Stimulated activated CD4-positive, alpha-beta T cell treated with anti-CD3 and anti-CD28 coated beads, Interleukin-15, amount 100 ng/mL, for 48 hours (primary cell): ENCODE measurements at places on chromosomes 16 and 17.

DNA sequence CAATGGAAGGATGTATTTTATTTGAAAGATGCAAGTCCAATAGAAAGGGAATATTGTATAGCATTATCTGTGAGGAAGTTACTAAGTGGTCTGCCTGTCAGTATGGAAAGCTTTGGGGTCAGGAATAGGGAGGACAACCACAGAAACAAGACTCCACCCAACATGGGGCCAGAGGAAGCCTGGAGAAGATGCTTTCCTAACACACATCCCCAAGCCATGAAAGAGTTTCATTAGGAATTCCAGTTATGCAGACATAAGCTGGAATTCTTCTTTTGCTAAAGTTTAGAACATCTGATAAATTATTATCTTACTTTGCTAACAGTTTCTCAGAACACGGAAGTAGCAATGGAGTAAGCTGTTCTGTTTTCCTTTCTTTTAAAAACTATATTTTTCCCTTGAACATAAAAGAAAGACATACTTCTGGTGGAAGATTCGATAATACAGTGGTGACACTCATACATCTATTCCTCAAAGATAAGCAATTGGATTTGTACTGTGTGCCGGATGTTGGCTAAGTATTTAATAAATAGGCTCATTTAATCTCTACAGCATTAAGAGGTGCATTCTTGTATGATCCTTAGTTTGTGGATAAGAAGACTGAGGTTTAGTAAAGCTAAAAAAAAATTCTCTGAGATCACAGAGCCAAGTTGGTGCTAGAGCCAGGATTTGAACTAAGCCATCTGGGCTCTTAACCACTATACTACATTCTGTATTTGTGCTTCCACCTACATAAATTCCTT, 51.0 kb upstream of the GAS7 start:
- no peak for DNase-seq

DNA sequence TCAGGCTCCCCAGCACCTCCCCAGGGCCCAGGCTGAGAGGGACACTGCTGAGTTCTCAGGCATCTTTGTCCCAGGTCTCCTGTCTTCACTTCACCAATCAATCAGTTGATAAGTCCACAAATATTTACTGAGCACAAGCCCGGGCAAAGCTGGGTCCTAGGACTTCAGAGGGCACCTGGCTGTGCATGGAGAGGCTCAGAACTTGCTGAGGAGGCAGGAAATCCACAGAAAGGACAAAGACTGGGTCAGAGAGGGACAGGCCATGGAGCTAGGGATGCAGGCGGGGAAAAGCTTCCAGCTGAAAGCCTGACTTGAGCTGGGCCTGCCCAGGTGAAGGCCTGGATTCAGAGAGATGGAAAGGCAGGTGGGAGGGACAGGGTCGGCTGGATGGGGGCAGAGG, 33.2 kb upstream of the C1QL1 start:
- no peak for DNase-seq

DNA sequence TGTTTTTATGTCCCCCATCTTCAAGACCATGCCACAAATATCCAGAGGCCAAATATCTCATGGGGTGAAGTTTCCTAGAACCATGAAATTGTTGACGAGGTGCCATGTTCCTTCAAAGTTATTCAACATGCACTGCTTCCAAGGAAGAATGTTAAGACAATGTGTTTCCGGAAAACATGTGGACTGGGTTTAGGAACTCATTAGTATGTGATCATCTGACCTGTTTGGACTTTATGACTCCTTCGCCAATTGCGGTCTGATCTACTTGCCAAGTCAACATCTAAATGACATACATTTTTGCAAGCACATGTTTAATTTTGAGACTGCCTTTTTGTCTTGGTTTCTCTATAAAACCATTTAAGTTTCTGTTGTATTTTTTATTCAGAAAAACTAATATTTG, 234.8 kb downstream of the MAF start:
- no peak for DNase-seq

- DNase-seq, result peak; percentile 78
Measured at GRCh38 chr17:4945176-4945943, 3.0 kb downstream of the PFN1 start.

- DNase-seq, result no peak
Measured at GRCh38 chr16:56632848-56633365, 448 bp downstream of the MT1M start.

DNA sequence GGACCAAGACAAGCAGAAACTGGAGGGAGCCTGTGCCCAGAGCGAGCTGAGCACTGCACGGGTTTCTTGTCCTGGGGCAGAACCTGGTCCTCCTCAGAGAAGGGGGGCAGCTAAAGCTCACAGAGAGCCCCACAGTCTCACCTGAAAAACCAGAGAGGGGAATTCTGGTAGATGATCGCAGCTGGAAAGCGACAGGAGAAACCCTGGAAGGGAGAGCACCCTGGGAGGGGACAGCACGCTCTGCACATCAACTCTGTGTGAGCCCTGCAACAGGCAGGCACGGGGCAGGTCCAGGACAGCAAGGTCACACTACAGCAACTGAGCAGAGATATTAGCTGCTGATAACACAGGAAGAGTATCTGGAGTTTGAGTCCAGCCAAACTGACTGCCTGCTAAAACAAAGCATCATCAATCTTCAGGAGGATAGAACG, 18.2 kb downstream of the ZCCHC14 start:
- DNase-seq, result no peak

DNA sequence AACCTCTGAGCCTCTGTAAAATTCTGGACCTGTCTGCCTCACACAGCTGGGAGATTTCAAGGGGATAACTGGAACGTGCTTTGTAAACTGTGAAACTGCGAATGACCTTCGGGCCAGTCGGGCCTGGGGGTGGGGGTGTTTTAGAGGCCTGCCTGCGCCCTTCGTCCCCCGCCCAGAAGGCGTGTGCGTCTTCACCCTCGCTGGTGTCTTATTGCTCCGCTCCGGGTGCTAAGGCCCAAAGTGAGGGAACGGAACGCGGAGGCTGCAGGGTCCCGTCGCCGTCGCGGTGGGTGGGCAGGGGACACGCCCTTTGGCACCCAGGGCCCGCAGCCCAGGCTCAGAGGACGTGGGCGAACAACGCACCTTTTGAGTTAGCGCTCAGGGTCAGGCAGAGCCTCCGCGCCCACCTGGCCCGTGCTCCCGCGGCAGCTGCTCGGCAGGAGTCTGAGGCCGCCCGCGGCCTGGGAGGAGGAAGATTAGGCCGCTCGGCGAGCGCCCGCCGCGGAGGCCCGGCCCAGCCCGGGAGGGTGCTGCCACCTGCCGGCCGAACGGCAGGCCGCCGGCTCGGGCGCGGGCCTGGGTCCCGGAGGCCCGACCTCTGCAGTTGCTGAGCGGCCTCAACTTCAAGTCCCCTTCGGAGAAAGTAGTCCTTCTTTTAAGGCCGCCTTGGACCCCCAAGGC, 29.7 kb downstream of the DCAKD start:
- peak; percentile 36 for DNase-seq

DNA sequence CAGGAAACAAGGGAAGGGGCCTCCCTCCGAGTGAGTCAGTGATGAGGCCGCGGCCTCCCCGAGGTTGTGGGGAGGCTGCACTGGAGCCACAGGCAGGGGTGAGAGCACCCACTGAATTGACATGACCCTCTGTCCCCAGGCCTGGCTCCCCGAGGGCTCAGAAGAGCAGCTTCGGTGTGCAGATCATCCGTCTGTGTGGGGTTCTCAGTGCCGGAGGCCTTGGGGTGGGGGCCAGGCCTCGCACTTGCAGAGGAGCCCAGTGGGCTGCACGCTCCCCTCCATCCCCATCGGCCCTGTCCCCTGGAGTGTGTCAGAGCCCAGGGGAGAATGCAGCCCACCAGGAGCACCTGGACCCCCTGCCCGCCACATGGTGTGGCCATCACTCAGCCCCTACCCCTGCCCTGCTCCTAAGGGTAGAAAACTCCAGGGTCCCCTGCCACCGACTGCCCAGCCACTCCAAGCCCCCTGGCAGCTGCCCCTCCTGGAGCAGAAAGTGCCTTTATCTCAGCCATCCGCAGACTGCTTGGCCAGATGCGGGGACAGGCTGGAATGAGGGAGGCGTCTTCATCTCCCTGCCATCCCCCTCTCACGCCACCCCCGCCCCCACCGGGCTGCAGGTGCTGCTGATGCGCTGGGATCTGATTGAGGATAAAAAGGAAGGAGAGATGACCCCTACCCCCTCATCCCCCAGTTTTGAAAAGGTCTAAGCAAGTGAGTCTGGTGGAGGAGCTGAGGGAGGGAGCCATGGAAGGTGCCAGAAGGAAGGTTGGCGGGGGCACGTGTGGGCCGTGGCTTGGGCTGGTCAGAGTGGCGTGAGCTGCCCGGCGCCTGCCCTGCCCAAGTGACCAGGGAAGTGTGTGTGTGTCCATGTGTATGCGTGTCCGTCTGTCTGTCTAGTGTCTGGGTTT, 358.3 kb downstream of the SEC14L1 start:
- no peak for DNase-seq

DNA sequence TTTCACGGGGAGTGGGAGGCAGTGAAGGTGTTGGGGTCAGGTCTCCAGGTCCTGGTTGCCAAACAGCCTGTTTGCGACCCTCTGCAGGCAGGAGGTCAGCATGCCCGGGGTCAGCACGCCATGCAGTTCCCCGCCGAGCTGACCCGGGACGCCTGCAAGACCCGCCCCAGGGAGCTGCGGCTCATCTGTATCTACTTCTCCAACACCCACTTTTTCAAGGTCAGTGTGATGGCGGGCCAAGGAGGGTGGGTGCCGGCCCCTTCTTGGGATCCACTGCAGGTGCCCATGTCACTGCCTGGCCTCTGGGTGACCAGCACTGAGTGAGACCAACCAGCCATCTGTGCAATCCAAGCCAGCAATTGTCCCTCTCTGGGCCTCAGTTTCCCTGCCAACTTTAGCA, 21.3 kb downstream of the ADGRG5 start:
- DNase-seq, result no peak

GRCh38 chr16:24962747-24963146, 52.4 kb downstream of the ARHGAP17 start:
- DNase-seq, result no peak

DNA sequence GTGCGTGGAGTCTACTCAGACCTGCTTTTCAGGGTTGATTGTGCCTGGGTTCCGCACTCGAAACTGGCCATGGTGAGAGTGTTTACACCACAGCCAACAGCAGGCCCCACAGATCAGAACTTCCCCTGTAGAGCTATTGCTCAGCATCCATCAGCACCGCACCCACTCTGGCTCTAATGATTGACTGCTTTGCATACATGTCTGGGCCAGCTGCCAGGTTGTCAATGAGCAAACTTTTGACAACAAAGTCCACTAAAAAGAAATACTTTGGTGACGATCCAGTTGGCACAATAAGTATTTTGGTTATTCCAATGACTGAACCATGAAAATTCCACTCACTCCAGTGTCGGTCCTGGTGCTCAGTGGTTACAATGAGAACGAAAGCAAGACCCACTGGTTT, 190.7 kb downstream of the FOXL1 start:
- DNase-seq, result no peak

DNA sequence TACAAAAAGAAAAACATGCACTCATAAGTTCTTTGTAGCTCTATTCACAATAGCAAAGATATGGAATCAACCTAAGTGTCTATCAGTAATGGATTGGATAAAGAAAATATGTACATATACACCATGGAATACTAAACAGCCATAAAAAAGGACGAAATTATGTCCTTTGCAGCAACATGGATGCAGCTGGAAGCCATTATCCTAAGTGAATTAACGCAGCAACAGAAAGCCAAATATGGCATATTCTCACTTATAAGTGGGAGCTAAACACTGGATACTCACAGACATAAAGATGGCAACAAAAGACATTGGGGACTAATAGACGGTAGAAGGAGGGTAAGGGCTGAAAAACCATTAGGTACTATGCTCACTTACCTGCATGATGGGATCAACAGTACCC, 5.8 kb downstream of the CMC2 start:
- no peak for DNase-seq

DNA sequence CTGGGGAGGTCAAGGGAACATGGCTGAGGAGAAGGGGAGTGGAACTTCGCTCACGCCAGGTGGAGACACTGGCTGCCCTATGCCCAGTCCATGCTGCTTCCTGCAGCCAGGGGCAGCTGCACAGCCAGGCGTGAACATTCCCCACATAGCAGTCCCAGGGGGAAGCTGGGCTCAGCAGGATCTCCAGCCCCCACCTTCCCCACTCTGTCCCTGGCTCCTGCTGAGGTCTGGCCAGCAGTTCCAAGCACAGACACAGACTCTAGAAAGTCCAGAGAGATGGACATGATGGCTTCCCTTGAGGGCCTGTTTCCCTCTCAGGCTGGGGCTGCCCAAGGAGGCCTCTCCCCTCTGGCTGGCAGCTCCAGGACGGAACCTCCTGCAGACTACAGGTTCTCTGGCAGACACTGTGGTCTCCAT, 9.3 kb downstream of the JUP start:
- DNase-seq, result no peak

- peak; percentile 68 for DNase-seq
Measured at GRCh38 chr16:67184995-67185650, 1.4 kb upstream of the MATCAP1 start.

DNA sequence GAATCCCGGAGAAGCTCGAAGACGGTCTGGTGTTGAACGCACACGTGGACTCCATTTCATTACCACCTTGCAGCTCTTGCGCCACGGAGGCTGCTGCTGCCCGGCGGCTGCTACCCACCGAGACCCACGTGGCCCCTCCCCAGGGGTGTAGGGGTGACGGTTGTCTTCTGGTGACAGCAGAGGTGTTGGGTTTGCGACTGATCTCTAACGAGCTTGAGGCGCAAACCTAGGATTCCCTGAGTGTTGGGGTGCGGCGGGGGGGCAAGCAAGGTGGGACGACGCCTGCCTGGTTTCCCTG, 1.7 kb upstream of the CBX4 start:
- DNase-seq, result no peak

DNA sequence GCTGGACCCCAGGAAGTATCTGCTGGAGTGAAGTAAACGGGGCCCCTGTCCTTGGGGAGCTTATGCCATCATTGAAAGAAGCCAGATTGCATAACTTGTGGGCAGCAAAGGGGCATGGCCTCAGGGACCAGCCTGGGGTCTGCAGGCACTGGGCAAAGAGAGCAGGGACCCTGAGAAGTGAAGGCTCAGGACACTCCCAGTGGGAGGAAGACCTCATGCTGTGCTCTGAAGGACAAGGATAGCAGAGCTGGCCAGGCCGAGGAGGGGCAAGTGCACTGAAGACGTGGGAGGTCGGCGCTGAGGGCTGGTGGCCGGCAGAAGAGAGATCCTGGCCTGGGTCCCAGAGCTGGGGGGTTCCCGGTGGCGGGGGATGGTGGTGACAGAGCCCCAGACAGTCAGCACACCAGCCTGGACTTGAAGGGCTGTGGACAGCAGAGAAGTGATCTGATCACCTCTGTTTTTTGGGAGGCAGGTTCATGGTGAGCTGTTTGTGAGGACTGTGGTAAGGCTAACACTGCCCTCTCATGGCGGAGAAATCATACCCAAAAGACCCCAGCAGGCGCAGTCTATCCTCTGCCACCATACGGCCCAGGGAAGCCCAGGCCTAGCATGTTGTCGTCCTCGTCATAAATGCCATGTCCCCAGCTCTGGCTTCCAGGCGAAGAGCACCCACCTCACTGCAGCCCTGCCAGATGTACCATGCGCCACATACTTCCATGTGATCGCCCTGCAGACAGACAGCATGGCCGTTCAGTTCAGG, 7.1 kb upstream of the CNP start:
- no peak for DNase-seq

GRCh38 chr16:3484318-3485096, 10.8 kb downstream of the C16orf90 start:
- no peak for DNase-seq

GRCh38 chr17:65723431-65724151, 162.1 kb upstream of the AXIN2 start:
- no peak for DNase-seq

- no peak for DNase-seq
Measured at GRCh38 chr16:55214412-55214811, 109.6 kb upstream of the IRX6 start.
